ENCODE measurements at places on chromosomes 2 and 18.

DNA sequence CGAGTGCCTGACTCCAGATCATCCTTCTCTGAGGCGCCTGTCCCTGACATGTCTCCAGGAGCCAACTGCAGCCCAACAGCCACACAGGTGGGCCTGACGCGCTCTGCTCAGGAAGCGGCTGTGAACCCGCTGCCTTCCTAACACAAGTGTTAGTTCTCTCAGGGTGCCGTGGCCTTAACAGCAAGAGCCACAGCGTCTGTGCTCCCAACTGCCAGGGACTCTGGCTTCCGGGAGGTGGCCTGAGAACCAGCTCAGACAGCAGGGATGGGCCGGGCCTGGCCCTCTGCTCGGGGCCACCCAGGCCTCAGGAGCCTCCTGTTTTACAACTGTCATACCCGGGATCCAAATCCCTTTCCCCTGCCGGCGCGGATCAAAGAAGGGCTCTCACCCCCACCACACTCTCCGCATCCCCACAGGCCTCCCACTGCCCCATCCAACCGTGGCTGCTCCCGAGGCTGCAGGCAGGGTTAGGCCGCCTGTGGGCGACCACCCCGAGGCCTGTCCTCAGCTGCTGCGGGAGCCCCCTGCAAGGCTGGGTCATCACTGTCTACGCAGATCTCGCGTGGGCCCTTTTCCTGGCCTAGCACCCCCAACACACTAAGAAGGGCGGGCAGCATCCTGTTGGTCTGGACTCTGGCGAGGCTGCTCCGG is 114.2 kb upstream of the ZNF236 start:
- no peak for DNase-seq

GRCh38 chr18:9808295-9809241 is 77.2 kb upstream of the TXNDC2 start:
- DNase-seq: no peak

GRCh38 chr2:105576050-105576439 is 168.7 kb upstream of the NCK2 start:
- no peak for DNase-seq

- no peak for DNase-seq
These were observed 27.0 kb downstream of the GCA start for GRCh38 chr2:162370931-162371330.

GRCh38 chr2:216083464-216084281 is 2.0 kb downstream of the TMEM169 start:
- DNase-seq: peak; percentile 12

DNA sequence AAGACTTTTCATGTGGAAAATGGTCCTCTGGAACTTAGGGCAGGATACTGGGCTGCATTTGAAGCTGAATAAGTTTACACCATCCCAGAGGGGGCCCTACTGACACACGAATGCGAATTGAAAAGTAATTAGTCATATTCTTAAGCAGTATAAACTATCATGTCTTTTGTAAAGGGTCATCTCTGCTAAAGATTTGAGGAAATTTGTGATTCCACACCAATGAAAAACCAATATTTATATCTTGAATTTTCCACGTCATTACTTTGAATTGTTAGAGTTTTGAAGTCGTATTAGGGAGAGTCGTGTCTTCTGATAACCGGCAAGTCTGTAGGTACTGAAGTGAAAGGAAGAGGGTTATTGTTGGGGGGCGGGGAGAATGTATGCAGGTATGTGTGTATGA is 4.1 kb upstream of the OTX1 start:
- no peak for DNase-seq
